ENCODE measurements at places on chromosomes 2 and 18. TPM values are rescaled to one million over a fixed set of nuclear protein-coding genes. Genes with fewer than 3 reads are reported as not detected.

HOXD13 gene
- total RNA-seq, result 1.4 TPM

ADRA2B gene
- total RNA-seq, result 0.46 TPM

DTNA gene
- not detected for total RNA-seq

CD8B gene
- not detected for total RNA-seq

- no peak for DNase-seq
Measured at GRCh38 chr2:200064879-200065278, 109.5 kb downstream of the MAIP1 start.

DNA sequence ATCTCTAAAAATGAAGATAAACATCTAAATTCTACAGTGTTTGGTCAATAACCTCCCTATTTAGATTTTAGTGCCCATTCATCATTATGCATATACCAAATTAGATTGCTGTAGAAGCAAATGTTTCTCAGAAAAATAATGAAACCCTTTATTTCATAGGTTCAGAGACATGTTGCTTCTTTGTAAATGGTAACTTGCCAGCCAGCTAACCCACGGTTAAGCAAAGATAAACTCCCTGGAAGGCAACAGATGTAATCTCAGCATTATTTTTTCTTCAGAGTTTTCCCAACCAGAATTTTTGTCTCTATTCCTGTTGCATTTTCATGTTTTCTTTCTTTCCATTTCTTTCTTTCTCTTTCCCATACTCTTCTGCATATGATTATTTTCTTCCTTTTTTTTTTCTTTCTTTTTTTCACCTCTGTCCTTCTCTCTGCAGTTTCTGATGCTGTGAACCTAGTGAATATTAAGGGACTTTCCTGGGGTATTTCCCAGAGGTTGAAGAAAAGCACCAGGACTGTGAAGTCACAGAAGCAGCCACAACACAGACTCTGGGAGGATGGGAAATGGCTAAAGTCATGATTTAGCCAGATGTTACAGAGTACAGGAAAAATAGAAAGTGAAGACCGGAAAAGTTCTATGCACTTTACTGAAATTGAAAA, 50.0 kb upstream of the DSG1 start:
- no peak for DNase-seq

DNA sequence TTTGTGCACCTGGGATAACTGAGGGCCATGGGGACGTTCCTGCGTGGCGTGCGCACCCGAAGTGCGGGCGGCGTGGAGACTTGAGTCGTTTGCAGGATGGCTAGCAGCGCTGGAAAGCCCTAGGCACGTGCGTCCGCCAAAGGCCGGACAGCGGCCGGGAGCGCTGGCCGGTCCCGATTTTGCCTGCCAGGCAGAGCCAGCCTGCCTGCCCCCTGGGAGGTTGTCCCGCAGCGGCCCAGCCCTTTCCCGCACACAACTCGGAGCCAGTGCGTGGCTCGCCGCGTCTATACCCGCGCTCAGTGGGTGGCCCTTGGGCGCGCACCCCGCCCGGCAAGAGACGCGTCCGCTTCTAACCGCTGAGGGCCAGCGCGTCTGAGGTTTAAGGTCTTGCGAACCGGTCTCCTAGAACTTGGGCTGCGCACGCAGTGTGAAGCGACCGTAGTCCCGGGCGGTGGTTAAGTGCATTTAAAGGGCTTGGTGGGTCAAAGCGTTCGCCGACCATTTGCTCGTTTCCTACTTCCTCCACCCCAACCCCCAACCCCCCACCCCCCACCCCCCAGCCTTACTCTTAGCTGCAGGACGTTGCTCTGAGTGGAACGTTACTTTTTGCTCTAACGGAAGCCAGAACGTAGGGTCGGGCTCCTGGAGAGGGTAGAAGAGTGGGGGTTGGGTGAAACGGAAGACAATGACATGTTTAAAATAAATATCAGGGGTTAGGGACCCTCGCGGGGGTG, 627 bp downstream of the CDCA7 start:
- peak; percentile 80 for DNase-seq

KATNAL2 gene
- total RNA-seq, result not detected

GRCh38 chr2:68377137-68377780, 12.2 kb downstream of the PLEK start:
- DNase-seq, result no peak

SCYGR4 gene
- total RNA-seq, result not detected

DNA sequence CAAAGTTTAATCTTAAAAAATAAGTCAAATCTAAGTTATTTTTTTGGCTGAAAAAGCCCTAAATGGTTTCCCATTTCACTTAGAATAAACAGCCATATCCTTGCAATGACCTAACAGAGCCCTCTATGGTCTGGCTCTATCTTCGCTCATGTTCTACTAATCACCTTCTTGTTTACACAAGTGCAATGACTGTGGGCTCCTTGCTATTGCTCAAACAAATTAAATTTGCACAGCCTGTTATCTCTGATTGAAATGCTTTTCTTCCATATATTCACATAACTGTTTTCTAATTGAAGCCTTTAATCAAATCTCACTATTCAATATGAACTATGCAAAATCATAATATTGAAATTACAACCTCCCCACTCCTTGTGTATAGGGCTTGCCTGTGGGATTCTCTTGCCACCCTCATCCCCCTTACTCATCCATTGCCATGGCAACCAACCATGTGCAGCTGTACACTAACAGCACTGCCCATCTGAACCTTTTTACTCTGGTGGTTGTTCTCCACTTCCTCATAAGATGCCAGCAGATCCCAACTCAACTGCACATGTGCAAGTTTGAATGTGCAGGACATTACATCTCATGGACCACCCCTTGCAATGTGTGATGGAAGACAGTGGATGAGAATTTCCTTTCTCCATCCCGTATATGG, 1083.2 kb downstream of the SOCS6 start:
- DNase-seq, result no peak

GRCh38 chr18:66046032-66046602, 295.3 kb downstream of the CDH7 start:
- peak; percentile 48 for DNase-seq

CRYBA2 gene
- not detected for total RNA-seq

RFTN2 gene
- not detected for total RNA-seq

- DNase-seq, result no peak
Measured at GRCh38 chr2:74896232-74896631, 62.2 kb upstream of the POLE4 start.

GRCh38 chr2:47221946-47222345, 66.8 kb upstream of the STPG4 start:
- DNase-seq, result no peak

DNA sequence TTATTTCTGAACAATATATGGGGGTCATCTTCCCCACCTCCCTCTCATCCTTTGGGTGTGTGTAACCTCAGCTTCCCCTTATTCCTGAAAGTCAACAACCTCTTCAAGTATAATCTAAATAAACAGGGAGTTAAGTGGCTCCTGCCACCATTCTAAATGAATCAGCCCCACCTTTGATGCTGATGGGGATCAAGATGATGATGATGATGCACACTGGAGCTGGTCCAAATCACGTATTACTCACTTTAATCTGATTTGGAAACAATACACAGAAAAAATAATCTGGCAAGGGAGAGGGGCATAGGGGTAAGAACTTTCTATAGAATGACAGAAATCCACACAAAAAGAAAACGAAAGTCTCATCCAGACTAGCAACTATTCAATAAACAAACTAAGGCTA, 7.1 kb downstream of the ACVR1 start:
- no peak for DNase-seq

GRCh38 chr2:96153291-96153713, 8.1 kb upstream of the DUSP2 start:
- no peak for DNase-seq

- DNase-seq, result no peak
Measured at GRCh38 chr2:184040230-184040629, 558.1 kb upstream of the ZNF804A start.

DNA sequence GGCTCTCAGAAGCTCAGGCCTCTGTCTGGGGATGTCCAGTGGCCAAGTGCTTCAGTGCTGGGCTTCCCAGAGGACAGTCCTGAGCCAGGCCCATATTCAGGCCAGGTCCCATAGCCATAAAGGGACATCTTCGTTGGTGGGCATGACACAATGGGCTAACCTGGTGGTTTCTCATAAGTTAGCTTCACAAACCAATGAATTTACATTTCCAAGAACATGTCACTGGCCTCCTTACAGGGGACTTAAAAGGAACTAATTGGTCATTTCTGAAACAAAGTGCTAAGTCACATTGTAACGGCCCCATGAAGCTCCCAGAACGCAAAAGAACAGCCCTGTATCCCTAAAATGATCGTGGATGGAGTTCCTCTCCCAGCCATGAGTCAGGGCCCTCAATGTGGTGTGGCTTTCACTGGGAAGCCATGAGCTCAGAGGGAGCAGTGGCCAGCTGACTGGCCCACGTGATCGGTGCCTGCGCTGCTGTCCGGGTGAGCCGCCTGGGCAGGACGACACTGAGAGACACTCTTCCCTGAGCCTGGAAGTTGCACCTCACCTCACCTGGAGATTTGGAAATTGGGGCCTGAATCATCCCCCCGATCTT, 163.7 kb upstream of the APCDD1 start:
- DNase-seq, result no peak

GRCh38 chr2:9205486-9205885, 1.1 kb upstream of the ASAP2 start:
- peak; percentile 38 for DNase-seq

DNA sequence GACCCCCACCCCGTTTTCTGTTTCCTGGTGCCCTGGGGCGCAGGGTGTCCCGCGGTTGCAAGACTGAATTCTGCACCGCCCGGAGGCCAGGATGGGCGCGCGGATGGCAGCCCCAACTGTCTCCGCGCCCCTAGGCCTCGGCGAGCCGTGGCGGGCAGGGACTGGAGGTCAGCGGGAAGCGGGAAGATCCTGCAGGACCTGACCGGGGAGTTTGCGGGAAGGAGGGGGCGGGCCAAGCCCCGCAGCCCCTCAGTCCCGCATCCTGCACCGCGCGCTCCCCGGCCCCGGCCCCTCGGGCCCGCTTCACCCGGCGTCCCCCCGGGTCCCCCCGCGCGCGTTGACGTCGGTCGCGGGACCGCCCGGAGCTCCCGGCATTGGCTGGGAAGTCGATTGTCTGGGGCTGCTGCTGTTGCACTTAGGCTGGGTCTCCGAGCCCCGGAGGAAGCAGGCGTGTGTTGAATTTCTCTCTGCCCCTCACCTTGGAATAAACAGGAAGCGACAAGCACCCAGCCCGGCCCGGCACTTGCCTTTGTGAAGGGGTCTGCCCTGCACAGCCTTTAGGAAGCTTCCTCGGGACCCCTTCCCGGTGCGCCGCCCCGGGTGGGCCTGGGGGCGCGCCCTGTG, at the start of gene LDLRAD4:
Gene LDLRAD4 (plus strand): TSS at position 393 of the 624 bp plus-strand sequence.
- DNase-seq, result no peak

- no peak for DNase-seq
Measured at GRCh38 chr2:5520463-5520972, 171.7 kb upstream of the SOX11 start.

DNA sequence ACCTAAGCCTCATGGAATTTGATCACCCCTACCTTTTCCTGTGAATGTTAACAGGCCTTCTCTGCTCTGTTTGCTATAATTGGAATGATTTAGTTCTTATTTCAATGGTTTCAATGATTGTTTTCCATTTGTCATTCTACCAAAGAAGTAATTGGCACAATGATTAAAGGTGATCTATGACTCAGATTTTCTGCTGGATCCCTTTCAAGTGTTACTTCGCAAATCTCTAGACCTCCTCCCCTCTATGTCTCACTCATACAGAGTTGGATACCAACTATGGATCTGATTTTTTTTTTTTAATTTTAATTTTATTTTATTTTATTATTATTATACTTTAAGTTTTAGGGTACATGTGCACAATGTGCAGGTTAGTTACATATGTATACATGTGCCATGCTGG, 29.6 kb upstream of the FAM117B start:
- DNase-seq, result no peak

CHRNG gene
- total RNA-seq, result not detected

- DNase-seq, result no peak
Measured at GRCh38 chr2:225288986-225289385, 110.5 kb upstream of the NYAP2 start.

DNA sequence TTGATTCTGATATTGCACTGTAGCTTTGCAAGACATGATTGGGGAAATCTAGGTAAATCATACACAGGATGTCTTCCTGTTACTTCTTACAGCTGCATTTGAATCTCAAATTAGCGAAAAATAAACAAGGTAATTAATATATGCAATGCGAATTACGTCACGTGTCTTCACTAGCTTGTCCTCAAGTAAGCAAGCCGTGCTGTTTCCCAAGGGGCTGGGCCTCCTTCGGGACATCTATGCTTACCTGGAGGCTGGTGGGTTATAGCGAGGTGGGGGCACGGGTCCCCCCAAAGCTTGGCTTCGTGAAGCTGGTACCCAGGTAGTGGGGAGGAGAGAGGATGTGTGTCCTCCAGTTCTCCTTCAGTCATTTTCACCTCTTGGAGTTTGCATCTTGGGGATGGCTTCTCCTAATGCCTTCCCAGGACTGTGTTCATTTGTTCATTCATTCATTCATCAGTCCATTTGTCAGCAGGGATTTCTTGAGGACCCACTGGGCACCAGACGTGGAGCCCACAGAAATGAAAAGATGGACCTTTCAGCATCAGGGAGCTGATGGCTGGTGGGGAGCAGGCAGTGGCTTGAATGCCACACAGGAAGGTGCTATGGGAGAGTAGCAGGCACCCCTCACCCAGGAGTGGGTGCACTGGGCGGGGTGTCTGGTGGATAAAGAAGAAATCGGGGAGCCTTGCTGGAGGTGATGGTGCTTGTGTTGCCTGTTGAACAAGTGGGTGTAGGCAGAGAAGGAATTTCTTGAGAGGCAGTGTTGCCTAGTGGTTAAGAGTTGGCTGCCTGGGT, 155.1 kb downstream of the GLI2 start:
- DNase-seq, result no peak

GRCh38 chr2:191225126-191225525, 20.1 kb upstream of the MYO1B start:
- no peak for DNase-seq

Measured in HT-29 (cell line).